ENCODE measurements at places on chromosomes 2 and 18.
A peak's percentile ranks its signal among the peaks of the same experiment; 100 is the strongest.

- no peak for DNase-seq
Observed at GRCh38 chr2:128838244-128838643, 519.6 kb upstream of the HS6ST1 start.

GRCh38 chr2:218381916-218382366 lies at the start of gene SLC11A1:
TSS of gene SLC11A1 (plus strand) at chr2:218382273. CDS start at chr2:218382369, 96 bp downstream.
- no peak for DNase-seq

DNA sequence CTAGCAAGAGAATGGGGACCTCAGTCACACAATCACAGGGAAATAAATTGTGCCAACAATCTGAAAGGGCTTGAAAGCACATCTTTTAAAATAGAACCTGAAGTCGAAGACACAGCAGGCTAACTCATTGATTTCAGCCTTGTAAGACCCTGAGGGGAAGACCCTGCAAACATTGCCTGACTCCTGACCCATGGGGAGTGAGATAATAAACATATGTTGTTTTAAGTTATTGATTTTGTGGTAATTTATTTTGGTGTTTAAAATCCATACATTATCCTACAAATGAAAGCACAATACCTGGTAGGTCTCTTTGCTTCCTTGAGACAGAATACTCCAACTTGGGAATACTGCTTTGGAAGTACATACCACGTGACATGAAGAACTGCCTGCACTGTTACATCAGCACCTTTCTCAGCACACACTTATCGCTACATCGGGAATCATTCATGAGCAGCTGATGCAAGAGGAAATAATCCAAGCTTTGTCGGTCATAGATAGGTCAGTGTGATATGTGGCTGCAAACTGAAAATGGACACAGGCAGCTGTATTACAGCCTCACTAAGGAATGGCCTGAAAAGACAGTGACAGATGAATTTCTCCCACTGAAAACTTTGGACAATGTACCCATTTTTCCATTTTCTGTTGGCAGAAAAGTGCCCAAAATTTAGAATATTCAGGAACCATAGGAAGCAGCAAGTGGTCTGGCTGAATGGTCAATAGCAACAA lies 494.5 kb upstream of the MAP2 start:
- DNase-seq: no peak

DNA sequence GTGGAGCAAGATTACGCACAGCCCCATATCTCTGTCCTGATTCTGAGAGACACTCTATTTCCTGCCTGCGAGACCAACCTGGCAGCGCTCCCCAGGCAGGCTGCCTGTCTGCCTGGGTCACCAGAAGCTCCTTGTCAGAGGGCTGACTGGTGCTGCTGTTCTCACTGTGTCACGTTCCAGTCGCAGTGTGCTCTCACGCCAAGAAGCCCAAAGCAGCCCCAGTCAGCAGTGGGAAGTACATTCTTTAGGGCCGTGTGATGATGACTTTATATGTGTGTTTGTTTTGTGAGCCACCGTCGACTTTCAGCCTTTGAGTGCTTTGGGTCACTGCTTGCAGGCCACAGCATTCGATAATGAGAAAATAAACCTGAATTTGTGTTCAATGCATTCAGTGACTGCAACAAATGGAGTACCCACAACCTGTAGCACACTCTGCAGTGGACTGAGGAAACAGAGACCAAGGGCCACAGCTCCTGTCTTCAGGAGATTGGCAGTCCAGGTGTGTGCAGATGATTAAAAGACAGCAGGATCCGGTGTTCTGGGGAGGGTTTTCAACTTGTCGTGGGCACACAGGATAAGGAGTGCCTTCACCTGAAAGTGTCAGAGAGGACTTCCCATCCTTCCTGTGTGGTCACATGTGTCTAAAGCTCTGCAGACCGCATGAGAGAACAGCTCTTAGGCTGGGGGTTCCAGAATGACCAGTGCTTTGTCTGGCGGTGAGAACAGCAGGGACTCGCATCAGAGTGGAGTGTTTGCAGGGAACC lies 4.8 kb downstream of the TNFRSF11A start:
- no peak for DNase-seq

DNA sequence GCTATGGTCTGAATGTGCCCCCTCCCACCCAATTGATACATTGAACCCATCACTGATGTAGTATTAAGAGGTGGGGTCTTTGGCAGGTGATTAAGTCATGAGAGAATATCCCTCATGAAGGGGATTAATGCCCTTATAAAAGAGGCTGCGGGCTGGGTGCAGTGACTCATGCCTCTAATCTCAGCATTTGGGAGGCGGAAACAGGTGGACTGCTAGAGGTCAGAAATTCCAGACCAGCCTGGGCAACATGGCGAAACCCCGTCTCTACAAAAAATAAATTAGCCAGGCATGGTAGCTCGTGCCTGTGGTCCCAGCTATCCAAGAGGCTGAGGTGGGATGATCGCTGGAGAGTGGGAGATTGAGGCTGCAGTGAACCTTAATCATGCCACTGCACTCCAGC lies 14.3 kb downstream of the POLR2D start:
- no peak for DNase-seq

DNA sequence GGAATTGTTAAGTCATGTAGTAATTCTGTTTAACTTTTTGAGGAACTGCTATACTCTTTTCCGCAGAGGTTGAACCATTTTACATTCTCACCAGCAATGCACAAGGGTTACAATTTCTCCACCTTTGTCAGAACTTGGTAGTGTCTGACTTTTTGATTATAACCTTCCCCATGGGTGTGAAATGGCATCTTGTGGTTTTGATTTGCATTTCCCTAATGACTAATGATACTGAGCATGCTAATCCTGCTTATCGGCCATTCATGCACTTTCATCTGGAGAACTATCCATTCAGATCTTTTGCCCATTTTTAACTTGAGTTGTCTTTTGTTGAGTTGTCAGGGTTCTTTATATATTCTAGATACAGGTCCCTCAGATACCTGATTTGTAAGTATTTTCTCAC lies 47.2 kb downstream of the CYB5A start:
- no peak for DNase-seq

DNA sequence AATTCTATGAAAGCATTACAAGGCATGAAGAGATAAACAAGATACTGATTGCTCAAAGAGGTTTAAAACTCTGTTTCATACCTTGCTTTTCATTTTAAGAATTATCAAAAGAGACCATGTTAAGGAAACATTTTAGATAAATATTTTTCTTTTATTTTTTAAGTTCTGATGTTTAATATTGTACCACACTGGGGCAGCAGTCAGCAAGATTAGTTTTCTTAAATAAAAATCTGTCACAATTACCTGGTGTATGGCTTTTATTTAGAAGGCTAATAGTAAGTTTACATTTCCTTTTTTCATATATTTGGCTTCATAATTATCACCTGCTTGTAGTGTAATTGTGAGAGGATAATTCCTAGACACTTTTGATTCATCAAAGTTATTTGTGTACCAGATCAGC lies 46.4 kb downstream of the ZNF804A start:
- no peak for DNase-seq

DNA sequence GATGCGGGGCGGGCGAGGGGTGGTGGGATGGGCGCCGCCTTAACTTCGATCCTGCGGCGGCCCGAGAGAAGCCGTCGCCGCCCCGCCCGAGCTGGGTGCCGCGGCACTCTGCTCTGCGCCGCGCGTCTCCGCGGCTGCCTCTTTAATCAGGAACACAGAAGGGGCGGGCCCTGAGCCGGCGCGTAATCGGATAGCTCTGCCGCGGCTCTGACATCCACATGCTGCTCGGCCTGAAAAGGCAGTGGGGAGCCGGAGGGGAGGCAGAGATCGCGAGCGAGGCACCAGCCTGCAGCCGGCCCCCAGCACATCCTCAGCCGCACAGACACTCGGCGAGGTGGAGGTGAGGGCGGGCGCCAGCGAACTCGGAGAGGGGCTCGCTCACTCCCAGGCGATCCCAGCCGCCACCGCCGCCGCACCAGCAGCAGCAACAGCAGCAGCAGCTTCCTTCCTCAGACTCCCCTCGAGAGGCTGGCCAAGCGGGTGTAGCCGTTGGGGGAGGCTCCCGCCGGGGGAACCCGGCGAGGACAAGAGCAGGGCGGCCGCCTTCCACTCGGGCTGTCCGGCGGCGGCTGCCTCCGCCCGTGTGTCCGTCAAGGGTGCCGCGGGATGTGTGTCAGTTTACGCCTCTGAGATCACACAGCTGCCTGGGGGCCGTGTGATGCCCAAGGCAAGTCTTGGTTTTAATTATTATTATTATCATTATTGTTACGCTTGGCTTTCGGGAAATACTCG lies at the start of gene NRP2:
Gene NRP2 (plus strand): TSS at position 263 of the 732 bp plus-strand sequence. CDS start 790 bp downstream, outside the sequence.
- peak; percentile 93 for DNase-seq

DNA sequence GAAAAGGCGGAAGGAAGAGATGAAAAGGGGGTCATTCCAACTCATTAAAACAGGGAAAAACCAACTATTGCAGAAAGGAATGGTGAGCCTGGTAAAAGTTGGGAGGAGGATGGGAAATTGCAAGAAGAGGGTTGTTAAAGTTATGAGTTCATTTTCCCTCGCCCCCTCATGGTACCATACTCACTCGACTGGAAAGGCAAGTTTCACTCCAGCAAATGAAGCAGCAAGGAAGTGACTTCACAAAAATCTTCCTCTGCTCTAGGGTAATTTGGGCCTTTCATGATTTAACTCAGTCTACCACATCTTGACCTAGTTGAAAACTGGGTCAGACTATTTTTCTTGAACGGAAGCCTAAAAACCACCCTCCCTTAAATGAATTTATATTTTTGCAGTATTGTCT lies 22.8 kb upstream of the DAW1 start:
- no peak for DNase-seq

DNA sequence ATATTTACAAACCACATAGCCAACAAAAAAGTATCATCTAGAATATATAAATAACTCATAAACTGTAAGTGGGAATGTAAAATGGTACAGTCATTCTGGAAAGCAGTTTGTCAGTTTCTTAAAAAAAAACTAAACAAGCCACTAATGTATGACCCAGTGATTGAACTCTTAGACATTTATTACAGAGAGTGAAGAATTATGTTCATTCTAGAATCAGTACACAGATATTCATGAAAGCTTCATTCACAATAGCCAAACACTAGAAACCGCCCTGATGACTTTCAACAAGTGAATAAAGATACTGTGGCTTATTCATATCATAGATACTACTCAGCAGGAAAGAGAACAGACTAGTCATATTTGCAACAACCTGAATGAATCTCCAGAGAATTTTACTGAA lies 1541.5 kb downstream of the LRP1B start:
- DNase-seq: no peak

GRCh38 chr2:55009277-55010060 lies 40.8 kb downstream of the RTN4 start:
- DNase-seq: no peak

GRCh38 chr2:44545005-44545404 lies 183.3 kb downstream of the CAMKMT start:
- DNase-seq: no peak

DNA sequence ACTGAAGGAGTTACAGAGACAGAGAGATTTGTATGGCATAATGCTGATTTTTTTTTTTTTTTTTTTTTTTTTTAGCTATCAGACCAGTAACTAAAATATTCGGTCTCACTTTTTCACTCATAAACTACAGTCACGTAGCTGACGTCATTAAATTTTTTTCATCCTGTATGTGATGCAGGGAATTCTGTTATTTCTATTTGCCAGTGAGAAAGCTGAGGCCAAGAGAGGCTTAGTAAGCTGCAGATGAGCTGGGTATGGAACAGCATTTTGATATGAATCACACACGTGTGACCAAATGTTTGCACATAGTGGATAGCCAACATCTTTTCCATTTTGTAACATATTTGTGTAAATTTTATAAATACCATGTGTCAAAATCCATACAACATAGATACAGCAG lies 79.1 kb upstream of the EPB41L3 start:
- DNase-seq: no peak

DNA sequence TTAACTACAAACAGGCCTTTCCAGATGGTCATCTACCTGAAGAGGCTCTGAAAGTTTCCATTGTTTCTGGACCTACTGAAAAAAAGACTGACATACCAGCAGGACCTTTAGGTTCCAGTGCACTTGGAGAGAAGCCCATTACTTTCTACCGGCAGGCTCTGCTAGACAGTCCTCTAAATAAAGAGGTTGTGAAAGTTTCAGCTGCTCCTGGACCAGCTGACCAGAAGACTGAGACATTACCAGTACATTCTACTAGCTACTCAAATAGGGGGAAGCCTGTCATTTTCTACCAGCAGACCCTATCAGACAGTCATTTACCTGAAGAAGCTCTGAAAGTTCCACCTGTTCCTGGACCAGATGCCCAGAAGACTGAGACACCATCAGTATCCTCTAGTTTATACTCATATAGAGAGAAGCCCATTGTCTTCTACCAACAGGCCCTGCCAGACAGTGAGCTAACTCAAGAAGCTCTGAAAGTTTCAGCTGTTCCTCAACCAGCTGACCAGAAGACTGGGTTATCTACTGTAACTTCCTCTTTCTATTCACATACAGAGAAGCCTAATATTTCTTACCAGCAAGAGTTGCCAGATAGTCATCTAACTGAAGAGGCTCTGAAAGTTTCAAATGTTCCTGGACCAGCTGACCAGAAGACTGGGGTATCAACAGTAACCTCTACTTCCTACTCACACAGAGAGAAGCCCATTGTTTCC lies 65.8 kb downstream of the ALMS1 start:
- DNase-seq: no peak

- peak; percentile 26 for DNase-seq
Observed at GRCh38 chr2:147773479-147773878, 71.3 kb upstream of the ACVR2A start.

GRCh38 chr18:38611036-38611964 lies 1045.7 kb upstream of the CELF4 start:
- no peak for DNase-seq

DNA sequence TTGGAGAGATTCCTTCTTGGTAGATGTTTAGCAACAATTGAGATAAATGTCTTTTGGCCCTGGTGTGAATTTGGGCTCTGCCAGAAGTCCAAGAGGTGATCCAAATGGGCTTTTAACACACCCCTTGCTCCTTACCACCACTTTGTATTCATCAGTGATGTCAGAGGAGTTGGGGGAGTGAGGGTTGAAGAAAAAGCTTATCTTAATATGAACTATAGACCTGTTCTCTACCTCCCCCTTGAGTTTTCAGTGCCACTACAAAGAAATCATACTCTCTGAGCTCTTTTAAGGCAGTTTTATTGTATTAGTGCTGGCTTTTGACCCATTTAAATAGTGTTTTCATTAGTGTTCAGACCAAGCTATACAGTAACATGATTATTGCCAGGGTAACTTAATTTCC lies 229.1 kb downstream of the PHLPP1 start:
- peak; percentile 35 for DNase-seq

GRCh38 chr2:221822416-221822815 lies 250.3 kb upstream of the EPHA4 start:
- no peak for DNase-seq

DNA sequence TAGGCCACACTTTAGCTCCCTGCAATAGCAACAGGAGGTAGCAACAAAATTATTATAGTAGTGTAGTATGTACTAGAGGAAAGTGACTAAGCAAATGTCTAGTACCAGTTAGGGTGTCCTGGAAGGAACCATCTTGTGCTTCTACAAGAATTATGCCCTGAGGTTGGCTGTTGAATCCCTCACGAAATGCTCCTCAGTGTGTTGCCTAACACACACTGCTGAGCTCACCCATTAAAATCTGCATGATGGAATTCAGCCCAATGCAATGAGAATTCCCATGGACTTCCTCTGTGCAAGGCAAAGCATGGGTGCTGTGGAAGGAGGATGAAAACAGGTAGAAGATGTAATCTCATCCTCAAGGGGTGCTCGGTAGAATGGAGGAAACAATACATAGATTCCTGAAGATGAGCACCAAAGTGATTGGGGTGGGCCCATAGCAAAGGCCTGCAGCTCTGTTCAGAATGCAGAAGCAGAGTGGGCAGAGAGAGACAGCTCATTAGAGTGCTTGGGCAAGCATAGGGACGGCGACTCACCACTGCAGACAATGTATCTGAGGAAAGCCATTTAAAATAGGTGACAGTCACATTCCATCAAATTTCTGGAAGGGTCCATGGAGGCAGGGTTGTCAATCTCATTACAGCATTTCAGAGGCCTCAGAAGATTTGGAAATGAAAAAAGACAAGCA lies 1.2 kb upstream of the UGT1A7 start:
- DNase-seq: no peak
